Ovary (tissue), 10 donors: ENCODE measurements at places on chromosomes 3 and 15. TPM values are rescaled to one million over a fixed set of nuclear protein-coding genes. Genes with fewer than 3 reads are reported as not detected.

The SPSB4 gene
- 0.11 TPM for total RNA-seq

The MGLL gene
- total RNA-seq = 20.1 TPM

The IMPG2 gene
- 0.90 TPM for total RNA-seq

The DAZL gene
- total RNA-seq = not detected

The CELSR3 gene
- 1.7 TPM for total RNA-seq

The ANKUB1 gene
- total RNA-seq = 0.10 TPM

GRCh38 chr3:63207066-63207590 is 71.0 kb upstream of the SYNPR start:
- no peak for DNase-seq
- H3K4me3 ChIP-seq = no peak overlapping the region
- H3K27ac ChIP-seq = no peak overlapping the region
- H3K4me1 ChIP-seq = no peaks in the 10 kb centered on the region

DNA sequence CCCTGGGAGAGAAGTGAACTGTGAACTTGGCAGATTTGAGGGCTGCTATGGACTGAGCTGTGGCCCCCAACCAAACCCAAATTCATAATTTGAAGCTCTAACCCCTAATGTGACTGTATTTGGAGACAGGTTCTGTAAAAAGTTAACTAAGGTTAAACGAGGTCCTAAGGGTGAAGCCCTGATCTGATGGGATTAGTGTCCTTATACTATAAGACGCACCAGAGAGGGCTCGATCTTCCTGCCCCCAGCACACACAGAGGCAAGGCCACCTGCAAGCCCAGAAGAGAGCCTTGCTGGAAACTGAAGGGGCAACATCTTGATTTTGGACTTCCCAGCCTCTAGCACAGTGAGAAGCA is 34.0 kb downstream of the TKT start:
- DNase-seq = no peak
- H3K27ac ChIP-seq = no peak overlapping the region
- no peaks in the 10 kb centered on the region for H3K4me1 ChIP-seq
- H3K27me3 ChIP-seq = no peaks in the 10 kb centered on the region
- no peaks in the 10 kb centered on the region for H3K36me3 ChIP-seq
- no peak overlapping the region for H3K4me3 ChIP-seq

DNA sequence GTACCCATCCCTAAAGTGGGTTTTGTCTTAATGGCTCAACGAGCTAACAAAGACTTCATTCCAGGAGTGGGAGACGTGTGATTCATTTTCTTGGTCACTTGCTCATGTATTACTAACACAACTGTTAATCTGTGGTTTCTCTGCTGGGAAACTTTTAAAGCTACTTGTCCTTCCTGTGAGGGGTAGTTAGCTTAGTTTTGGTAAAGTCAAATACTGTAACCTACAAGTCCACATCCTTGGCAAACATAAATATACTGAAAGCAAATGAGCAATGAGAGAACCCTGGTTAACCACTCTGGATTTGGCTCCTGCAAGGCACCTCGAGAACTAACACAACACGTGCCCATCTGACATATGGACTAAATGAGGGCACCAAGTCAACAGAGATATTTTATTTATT is 19.9 kb downstream of the NOX5 start:
- no peak overlapping the region for H3K27ac ChIP-seq
- H3K4me3 ChIP-seq = no peak overlapping the region
- no peaks in the 10 kb centered on the region for H3K27me3 ChIP-seq
